ENCODE measurements at places on chromosomes 11 and 22.

DNA sequence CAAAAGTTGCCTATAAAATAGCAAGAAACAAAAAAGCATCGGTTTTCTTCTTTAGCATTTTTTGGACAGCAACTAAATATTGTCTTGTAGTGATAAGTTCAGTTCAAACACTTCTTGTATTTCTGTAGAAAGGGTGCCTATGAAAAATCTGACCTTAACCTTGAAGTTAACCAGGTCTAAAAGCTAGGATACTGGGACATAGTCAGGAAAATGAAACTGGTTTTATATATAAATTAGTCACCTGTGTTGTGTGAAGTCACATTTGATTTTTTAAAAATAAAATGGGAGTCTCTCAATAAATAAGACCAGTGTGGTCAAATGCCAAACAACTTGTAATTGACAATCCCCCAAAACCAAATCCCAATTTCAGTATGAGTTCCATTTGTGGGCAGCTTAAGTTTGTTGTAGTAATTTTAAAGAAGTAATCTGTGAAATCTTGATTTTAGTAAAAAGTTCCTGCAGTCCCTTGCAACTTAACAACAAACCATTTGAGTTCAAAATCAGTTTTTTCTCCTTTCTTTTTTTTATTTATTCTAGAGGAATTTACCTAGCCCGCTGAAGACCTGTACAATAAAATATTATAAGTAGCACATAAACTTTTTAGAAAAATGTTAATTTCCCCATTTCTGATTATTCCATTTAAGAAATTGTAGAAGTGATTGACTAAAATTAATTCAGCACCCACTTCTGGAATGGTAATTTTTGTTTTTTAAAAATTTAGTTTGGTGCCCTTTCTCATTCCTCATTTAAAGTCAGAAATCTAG, 84.5 kb upstream of the PPARA start:
- no peak for DNase-seq

DNA sequence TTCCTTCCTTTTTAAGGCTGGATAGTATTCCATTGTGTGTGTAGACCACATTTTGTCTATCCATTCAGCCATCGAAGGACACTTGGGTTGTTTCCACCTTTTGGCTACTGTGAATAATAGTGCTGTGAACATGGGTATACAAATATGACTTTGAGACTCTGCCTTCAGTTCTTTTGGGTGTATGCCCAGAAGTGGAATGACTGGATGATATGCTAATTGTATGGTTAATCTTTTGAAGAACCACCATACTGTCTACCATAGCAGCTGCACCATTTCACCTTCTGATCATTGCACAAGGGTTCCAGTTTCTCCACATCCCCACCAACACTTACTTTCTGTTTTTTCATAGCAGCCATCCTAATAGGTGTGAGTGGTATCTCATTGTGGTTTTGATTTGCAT, 30.3 kb downstream of the SGSM1 start:
- no peak for DNase-seq

DNA sequence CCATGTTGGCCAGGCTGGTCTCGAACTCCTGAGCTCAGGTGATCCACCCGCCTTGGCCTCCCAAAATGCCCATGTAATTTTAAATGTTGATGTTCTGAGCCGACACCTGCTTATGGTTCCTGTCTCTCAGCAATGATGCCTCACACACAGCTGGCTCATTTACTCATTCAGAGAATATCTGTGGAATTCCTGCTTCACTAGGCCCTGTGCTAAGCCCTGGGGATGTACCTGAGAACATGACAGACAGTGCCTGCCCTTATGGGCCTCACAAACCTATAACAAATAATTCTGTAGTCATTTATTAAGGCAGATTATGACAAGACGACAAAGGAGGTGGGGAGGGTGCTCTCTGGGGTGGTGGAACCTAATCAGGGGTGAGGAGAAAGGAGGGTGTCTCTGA, 93.7 kb downstream of the PRR5L start:
- DNase-seq = no peak

DNA sequence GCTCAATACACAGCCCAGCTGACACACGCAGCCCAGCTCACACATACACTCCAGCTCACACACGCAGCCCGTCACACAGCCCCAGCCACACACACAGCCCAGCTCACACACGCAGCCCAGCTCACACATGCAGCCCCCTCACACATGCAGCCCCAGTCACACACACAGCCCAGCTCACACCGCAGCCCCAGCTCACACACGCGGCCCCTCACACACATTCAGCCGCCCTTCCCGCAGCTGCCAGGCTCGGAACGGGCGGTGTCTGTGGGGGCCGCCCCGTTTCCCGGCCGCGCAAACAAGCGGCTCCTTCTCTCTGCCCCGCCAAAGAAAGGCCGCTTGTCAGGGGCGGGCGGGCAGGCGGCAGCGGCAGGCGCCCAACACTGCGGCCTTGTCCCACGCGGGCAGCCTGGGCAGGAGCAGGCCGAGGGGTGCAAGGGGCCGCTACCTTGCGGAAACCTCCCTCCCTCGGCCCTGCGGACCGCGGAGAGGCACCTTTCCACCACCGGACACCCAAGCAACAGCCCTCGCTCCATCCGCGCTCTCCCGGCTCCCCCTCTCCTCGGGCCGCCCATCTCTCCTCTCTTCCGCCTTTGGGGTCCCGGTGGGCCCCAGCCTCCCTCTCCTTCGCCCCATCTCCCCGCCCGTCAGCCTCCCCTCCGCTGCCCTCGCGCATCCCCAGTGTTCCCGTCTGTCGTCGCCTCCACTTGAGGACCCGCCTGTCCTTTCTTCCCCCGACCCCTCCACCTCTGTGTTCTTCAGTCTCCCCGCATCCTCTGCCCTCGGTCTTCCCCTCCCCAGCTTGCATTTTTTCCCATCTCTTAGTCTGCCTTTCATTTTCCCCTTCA, 2.2 kb downstream of the PHLDB1 start:
- DNase-seq = peak; percentile 30

GRCh38 chr22:37416389-37416788, 10.9 kb downstream of the ELFN2 start:
- DNase-seq = no peak
